ENCODE measurements at places on chromosomes 12 and 14.

GRCh38 chr12:94148739-94149118, 352 bp downstream of the PLXNC1 start:
- no peak for DNase-seq

- DNase-seq: peak; percentile 48
These were observed 77.7 kb downstream of the MAP3K9 start for GRCh38 chr14:70731447-70732239.

- no peak for DNase-seq
These were observed 32.0 kb downstream of the HRK start for GRCh38 chr12:116849216-116849615.

GRCh38 chr12:54412786-54413185, 6.3 kb downstream of the ITGA5 start:
- DNase-seq: no peak

All from RKO (cell line).